Pancreas (tissue), 10 donors: ENCODE measurements at places on chromosomes 13 and 19.

DNA sequence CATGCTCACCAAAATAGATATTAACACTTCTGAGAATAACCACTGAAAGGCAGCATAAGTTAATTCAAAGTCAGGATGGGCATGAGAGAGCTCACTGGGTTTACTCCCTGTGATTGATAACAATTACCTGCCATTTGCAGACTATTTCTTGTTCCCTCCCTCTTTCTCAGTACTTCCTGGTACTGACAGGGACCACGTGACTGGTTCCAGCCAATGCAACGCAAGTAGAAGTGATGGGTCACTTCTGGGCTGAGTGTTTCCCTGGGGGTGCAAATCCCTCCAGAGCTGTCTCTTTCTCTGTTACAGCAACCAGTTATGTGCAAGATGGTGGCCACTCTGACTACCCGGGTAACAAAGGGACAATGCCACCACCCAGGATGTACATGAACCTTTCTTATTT, 118.8 kb downstream of the EFNB2 start:
- H3K27me3 ChIP-seq: no peaks in the 10 kb centered on the region
- H3K4me1 ChIP-seq: no peaks in the 10 kb centered on the region
- no peak overlapping the region for H3K4me3 ChIP-seq
- no peaks in the 10 kb centered on the region for H3K36me3 ChIP-seq
- H3K27ac ChIP-seq: no peak overlapping the region
- DNase-seq: no peak

- no peak overlapping the region for H3K4me3 ChIP-seq
- DNase-seq: no peak
- H3K4me1 ChIP-seq: peaks cover 4% of the 10 kb centered on the region
- H3K27me3 ChIP-seq: no peaks in the 10 kb centered on the region
Measured at GRCh38 chr13:95547531-95548167, 4.9 kb upstream of the CLDN10 start.

DNA sequence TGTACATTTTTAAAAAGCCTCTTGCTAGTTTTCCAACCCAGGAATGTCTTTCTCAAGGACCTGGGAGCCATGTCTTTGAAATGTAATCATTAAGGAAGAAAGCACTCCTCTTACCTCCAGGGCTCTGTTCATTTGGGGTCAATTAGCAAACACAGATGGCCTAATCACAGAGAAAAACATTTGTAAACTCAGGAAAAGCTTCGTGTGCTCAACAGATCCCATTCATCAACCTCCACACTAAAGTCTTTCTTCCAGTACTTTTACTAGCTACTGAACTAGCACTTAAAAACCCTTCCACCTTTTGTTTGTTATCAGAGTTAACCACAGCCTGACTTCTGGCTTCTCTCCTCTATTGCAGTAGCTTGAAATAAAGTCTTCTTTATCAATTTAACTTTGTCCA, 441.4 kb downstream of the PCDH20 start:
- no peak overlapping the region for H3K4me3 ChIP-seq
- H3K36me3 ChIP-seq: no peaks in the 10 kb centered on the region
- DNase-seq: no peak

- peak overlapping the region; percentile 64 for H3K27ac ChIP-seq
- H3K4me3 ChIP-seq: no peak overlapping the region
- peaks cover 4% of the 10 kb centered on the region for H3K4me1 ChIP-seq
- H3K36me3 ChIP-seq: no peaks in the 10 kb centered on the region
Measured at GRCh38 chr19:41367848-41368301, 3.9 kb upstream of the B9D2 start.

DNA sequence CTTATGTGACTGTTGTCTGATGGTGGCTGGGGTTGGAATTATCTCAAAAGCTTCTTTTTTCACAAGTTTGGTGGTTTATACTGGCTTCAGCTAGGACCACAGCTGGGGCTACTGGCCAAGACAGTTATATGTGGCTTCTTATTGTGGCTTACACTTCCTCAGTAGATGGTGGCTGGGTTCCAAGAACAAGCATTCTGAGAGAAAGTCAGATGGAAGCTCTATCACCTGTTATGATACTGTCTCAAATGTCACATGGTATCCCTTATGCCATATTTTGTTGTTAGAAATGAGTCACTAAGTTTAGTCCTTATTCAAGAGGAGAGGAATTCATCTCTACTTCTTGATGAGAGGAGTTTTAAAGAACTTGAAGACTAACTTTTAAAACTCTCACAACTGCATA, 41.6 kb downstream of the NDFIP2 start:
- H3K27me3 ChIP-seq: no peaks in the 10 kb centered on the region
- H3K36me3 ChIP-seq: peaks cover 18% of the 10 kb centered on the region
- no peak overlapping the region for H3K4me3 ChIP-seq
- no peaks in the 10 kb centered on the region for H3K4me1 ChIP-seq
- no peak for DNase-seq

GRCh38 chr13:20222553-20222952, 9.6 kb downstream of the GJB6 start:
- no peaks in the 10 kb centered on the region for H3K4me1 ChIP-seq
- H3K36me3 ChIP-seq: no peaks in the 10 kb centered on the region
- DNase-seq: no peak
- no peak overlapping the region for H3K4me3 ChIP-seq
- H3K27ac ChIP-seq: no peak overlapping the region

- no peak overlapping the region for H3K27ac ChIP-seq
- no peak for DNase-seq
- H3K36me3 ChIP-seq: no peaks in the 10 kb centered on the region
- H3K4me3 ChIP-seq: no peak overlapping the region
Measured at GRCh38 chr13:66339214-66339613, 890.9 kb downstream of the PCDH9 start.
